HT-29 (cell line): ENCODE measurements at places on chromosomes 16 and 17.

DNA sequence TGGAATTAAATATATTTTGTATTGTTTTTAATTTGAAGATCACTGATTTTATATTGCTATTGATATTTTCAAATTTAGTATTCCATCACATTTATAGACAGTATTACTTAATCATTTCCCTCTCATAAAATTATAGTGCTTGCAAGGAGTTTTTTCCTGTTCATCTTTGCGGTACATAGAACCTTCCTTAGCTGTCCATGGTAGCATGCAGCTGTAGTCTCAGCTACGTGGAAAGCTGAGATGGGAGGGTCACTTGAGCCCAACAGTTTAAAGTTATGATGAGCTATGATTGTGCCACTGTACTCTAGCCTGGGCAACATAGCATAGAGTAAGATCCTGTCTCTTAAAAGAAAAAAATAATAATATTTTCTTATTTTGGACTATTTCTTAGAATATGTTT is 215.8 kb upstream of the CHMP6 start:
- DNase-seq = no peak

GRCh38 chr16:28082624-28083023 is 19.1 kb upstream of the GSG1L start:
- no peak for DNase-seq

- peak; percentile 26 for DNase-seq
These were observed 183.2 kb downstream of the C16orf78 start for GRCh38 chr16:49556606-49557446.

- no peak for DNase-seq
These were observed 102.8 kb downstream of the FOXL1 start for GRCh38 chr16:86681031-86681756.

DNA sequence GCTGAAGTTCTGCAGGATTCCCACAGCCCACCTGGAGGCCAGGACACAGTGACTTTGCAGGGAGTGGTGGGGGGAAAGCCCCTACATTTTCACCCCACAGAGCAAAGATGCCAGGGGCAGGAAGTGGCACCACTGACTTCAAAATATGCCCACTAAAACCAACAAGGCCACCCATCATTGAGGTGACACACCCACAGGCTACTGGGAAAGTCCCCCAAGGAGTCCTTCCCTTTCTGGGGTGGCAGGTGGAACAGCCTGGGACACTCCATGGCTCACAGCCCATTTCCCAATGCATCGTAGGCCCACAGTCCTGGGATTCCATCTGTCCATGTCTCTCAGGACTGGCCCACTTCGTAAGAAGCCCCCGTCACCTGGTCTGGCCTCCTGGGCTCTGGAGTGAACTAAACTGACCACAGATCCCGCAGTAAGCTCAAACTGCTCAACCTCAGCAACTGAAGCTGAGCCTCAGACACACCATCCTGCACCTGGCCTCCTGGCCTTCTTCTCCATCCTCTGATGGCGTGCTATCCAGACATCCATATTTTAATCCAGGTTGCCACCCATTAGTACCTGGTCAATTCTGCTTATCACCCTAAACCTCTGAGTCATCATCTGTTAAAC is 7.5 kb upstream of the CCL1 start:
- no peak for DNase-seq

GRCh38 chr17:71919186-71919585 is 201.6 kb upstream of the SOX9 start:
- DNase-seq = no peak

DNA sequence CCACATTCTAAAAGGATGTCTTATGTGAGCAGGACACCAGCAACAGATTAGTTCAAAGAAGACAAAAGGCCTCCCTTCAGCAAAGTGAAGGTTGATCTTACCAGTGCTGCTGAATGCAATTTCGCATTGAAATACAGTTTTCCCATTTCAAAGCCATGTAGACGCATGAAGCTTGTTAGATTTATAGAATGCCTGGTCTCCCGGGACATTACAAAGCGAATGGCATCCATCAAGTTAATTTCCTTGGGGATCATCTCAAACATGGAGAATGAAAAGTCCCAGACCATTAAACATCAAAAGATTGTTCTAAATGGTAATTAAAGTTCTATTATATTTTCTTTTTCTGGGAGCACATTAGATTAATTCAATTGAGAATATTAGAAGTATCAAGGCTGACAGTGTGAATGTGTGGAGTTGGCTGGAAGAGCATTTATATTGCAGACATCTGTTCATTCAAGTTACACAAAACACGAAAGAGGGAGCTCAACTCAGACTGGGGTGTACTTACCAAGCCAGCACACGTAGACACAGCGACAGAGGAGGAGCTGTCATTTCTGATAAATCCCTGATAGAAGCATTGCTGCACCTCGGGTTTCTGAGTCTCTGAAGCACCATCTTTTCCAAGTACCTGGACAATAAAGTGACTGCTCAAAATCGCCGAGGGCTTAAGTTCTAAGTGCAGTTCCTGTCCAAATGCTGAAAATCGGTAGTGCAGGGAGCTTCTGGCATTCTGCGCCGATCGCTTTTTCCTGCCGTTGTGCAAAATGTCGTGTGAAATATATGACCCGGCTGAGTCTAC is 3.8 kb downstream of the ADAMTS18 start:
- no peak for DNase-seq

DNA sequence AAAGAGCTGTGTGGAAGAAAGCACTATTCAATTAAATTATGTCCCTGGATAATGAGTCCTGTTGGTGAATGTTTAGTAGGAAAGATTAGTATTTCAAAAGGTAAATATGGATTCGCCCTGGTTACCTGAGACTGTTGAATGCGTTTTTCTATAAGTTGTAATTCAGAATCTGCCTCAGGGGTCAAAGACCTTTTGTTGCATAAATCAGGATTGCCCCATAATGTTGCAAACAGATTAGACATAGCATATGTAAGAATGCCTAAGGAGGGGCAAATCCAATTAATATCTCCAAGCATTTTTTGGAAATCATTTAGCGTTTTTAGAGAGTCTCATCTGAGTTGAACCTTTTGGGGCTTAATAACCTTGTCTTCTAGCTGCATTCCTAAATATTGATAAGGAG is 70.1 kb upstream of the ARL4D start:
- DNase-seq = no peak

DNA sequence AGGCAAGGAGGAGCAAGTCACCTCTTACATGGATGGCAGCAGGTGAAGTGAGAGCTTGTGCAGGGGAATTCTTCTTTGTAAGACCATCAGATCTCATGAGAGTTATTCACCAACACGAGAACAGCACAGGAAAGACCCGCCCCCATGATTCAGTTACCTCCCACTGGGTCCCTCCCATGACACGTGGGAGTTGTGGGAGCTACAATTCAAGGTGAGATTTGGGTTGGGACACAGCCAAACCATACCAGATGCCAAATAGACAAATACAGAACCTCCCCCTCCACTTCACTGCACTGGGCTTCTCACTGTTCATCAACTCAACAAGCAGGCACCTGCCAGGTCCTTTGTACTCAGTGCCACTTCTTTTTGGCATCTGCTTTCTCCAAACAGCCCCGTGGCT is 100.2 kb downstream of the WSCD1 start:
- DNase-seq = no peak

GRCh38 chr16:66717112-66717675 is 20.7 kb upstream of the CMTM4 start:
- DNase-seq = peak; percentile 29

DNA sequence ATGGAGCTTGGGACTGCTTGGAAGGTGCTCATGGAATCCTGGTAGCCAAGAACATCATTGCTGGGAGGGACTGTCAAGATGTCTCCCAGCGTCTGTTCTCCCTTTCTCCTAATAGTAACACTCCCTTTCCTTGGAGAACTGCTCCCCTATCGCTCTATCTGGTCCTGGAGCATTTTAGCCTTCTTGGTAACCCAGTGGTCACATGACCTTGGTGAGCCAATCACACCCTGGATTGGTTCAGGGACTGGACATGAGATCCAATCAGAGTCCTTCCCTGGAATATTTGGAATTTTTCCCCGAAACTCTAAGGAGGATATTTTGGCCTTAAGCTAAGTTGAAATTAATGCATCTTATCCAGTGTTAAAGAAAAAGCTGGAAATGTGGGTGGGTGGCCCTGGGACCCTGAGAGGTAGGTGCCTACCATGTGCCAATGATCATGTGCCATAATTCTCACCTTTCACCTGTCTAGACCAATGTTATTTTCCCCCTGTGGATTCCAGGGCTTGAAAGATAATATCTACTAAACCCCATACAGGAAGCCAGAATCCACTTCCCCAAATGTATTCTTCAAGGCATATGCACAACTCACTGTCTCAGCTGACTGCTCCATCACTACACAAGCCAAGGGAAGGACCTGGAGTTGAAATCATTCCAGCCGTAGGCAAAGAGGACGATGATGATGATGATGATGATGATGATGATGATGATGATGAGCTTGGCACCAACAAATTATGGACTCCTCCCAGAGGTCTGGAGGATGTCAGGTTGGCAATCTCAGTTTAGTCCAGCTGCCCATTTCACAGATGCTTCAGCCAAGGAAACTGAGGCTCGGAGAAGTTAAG is 193.2 kb downstream of the RAB11FIP4 start:
- no peak for DNase-seq

GRCh38 chr16:970386-970765 is 408 bp downstream of the LMF1 start:
- DNase-seq = no peak

- no peak for DNase-seq
These were observed 16.6 kb upstream of the PMFBP1 start for GRCh38 chr16:72188541-72188940.

GRCh38 chr17:48985436-48986245 is 11.5 kb upstream of the IGF2BP1 start:
- DNase-seq = no peak

- no peak for DNase-seq
These were observed 38.8 kb downstream of the NUP88 start for GRCh38 chr17:5380491-5381135.

DNA sequence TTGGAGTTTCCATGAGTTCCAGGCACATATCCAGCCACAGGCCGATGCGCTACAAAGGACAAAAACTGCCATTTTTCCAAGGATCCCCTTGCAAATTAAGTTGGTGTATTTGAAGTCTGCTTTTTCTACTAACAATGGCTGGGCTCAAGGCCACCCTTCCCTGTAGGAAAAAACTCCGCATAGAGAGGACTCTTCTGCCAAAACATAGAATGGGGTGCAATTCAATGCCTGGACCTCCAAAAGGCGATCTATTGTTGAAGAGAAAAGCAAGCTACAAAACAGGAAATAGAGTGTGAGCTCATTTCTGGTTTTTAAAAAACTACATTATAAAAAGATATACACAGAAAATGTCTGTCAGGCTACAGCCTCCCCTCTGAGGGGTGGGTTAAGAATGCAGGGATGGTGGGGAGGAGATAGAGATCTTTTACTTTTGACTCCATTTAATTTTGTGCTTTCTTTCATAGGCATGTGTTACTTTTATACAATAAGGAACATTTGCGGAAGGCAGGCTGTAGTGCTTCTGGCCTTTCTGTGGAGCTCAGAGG is 22.9 kb upstream of the PRSS54 start:
- no peak for DNase-seq

DNA sequence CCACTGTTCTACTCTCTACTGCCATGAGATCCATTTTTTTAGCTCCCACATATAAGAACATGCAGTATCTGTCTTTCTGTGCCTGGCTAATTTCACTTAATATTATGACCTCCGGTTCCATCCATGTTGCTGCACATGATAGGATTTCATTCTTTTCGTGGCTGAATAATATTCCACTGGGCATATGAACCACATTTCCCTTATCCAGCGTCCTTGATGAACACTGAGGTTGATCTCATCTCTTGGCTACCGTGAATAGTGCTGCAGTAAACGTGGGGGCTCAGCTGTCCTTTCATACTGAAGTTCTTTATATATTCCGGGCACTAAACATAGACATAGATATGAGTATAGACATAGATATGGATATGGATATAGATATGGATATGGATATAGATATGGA is 109.3 kb upstream of the TNRC6C start:
- no peak for DNase-seq

DNA sequence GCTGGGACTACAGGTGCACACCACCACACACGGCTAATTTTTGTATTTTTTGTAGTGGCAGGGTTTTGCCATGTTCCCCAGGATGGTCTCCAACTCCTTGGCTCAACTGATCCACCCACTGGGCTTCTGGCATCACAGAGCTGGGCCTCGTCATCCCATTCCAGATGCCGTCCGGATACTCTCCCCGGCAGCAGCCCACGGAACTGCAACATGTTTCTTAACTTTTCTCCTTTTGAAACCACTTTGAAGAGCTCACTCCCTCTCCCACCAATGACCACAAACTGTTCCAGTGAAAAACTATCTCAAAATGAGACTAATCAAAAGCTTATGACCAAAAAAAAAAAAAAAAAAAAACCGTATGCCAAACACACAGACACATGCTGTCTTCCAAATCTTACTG is 17.6 kb downstream of the PEMT start:
- DNase-seq = no peak

DNA sequence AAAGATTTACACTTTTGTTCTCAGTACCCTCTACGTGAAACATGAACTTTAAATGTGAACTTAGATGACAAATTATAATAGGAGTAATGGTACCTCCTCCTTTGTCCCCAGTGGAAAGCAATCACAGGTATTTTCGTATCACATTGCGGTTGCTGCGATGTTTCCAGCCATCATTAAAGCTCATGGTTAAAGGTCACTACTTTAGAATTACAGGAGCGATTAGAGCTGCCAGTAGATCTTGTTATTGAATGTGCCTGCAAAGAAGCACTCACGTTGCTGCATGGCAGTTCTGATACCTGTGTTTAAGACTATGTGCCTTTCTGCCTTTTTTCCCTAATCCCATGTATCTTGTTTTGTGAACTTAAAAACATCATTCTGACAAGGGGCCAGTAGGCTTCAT is 301.0 kb downstream of the CPPED1 start:
- no peak for DNase-seq

GRCh38 chr16:23771642-23772041 is 16.8 kb downstream of the CHP2 start:
- no peak for DNase-seq

- no peak for DNase-seq
These were observed 696.0 kb downstream of the WWOX start for GRCh38 chr16:78795433-78795832.

- peak; percentile 76 for DNase-seq
These were observed 28.3 kb downstream of the ZNF276 start for GRCh38 chr16:89749637-89750036.
